ENCODE measurements at places on chromosomes 5 and 9.

DNA sequence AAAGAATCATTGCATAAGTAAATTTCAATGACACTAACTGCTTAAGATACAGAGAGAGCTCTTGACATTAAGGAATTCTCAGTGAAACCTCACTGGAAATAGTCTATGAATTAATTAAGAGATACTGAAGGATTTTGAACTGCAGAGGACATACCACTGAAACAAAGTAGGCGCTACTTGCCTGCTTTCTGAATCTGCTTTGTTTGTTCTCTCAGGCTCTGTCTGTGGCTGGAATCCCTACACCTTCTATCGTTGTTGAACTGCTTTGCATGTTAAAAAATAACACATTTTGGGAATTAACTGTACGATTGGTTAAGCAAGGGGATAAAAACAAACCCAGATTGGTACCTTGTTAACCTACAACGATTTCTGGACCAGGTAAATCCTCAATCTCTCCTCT is 435.2 kb downstream of the PDE4D start:
- DNase-seq: no peak

GRCh38 chr9:128394379-128395168 is 23.4 kb downstream of the URM1 start:
- DNase-seq: no peak

- no peak for DNase-seq
Measured at GRCh38 chr9:32072570-32072969, 311.9 kb upstream of the ACO1 start.

DNA sequence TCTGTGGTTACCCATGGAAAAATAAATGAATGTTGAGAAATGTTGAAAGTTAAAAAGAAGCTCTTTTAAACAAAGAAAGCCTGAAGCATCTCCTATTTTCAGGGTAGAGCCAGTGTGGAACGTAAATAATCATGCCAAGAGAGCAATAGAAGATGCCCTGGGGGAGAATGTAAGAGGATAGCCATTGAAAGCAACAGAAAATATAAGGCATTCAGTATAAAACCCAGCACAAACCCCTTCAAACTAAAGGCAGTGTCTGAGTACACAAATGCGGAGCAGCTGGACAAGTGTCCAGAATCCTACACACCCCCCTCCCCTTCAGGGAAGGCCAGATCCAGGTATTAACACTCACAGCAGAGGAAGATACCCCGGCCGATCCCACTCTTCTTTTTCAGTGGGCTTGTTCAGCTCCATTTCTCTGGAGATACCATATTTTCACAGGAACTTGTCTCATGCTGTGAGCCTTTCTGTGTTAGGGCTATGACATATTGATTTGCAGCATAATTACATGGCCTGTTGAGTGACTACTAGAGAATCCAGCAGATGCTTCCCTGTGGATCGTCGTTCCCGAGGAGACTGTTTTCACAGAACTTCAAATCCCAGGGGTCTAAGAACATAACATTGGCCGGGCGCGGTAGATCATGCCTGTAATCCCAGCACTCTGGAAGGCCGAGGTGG is 101.2 kb downstream of the PLK2 start:
- no peak for DNase-seq

Measured in NCI-H2107 (cell line).